ENCODE measurements at places on chromosomes 12 and 14. TPM values are rescaled to one million over a fixed set of nuclear protein-coding genes. Genes with fewer than 3 reads are reported as not detected.
A peak's percentile ranks its signal among the peaks of the same experiment; 100 is the strongest.

Gene CCDC38
- 0.07 TPM for total RNA-seq

DNA sequence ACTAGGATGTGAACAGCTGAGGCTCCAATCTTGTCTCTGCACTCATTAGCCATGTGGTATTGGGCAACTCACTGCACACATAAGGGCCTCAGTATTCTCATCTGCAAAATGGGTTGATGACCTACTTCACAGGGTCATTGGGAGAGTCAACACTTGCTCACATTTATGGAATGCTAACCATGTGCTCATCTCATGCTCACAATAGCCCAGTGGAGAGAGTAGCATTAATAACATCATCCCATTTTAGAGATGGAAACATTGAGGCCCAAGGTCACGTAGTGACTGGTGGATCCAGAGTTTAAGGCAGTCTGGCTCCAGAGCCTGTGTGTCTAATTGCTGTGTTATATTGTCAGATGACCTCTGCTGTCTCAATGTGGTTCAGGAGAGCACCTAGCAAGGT is 270.2 kb upstream of the SRRM4 start:
- no peak for DNase-seq

- no peak for DNase-seq
Observed at GRCh38 chr14:80608563-80608962, 333.0 kb downstream of the CEP128 start.

DNA sequence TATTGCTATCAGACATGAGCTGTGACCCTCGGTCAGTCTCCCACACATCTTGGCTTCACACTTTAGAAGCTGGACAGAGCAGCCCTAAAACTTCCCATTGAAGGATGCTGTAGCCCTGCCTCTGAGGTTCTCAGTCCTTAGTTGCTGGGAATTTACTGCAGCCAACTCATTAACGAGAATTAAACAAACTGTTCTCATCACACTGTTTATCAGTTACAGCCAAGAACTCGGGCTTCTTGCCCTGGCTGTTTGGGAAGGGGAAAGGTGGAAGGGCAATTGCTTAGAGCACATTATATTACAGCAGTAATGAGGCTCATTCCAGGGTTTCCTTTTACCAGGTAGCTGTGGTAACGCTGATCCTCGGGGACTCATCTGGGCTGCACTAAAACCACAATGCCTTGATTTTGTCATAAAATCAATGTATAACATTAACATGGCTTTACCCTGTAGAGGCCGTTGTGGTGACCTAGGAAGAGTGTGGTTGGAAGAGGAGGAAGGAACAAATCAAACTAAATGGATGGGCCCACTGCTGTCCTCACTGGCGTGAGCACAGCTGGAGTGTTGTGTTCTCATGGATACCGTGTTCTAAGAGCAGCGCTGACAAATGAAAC is 87.1 kb downstream of the GPR135 start:
- no peak for DNase-seq

GRCh38 chr12:75868501-75868900 is 163.1 kb downstream of the PHLDA1 start:
- peak; percentile 64 for DNase-seq

DNA sequence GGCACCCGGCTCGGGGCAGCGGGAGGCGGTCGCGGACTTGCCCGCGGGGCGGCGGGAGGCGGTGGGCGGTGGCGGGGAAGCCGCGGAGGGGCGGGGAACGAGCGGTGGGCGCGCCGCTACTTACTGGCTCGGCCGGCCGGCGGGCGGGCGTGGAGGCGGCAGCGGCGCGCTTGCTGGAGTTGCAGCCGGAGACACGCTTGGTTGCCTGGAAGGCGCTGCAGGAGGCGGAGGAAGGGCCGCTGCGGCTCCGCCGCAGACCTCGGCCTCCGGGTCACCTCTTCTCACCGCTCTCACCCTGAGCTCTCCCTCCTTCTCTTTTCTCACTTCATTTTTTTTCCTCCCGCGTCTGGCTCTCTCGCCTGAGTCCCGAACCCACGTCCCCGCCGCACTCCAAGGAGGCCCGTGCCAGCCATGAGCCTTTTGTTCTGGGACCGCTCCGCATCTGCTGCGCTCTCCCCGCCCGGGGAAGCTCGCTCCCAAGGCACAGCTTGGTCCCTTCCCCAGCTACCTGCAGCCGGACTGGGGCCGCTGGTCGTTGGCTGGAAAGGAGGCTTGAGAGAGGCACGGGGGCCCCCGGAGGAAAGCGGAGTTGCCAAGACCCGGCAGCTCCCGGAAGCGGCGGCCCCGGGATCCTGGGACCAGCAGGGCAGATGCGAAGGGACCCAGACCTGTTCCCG is 592 bp upstream of the KCNK10 start:
- no peak for DNase-seq

DNA sequence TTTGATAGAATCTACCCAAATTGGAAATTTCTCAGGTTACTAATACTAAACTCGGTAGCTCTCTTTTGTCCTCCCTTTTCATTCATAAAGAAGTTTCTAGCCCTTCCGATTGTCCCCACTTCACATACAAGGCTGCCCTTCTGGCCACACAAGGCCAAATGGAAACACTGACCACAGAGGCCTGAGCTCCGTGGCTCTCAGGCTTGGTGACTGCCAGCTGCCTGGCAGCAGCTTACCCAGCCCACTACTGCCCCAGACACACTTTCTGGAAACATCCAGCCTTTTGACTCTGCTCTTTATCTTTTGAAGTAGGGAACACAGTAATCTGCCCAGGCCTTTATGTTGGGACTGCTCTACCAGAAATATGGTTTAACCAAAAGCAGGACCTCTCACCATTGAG is 167.2 kb downstream of the GCH1 start:
- DNase-seq, result no peak

DNA sequence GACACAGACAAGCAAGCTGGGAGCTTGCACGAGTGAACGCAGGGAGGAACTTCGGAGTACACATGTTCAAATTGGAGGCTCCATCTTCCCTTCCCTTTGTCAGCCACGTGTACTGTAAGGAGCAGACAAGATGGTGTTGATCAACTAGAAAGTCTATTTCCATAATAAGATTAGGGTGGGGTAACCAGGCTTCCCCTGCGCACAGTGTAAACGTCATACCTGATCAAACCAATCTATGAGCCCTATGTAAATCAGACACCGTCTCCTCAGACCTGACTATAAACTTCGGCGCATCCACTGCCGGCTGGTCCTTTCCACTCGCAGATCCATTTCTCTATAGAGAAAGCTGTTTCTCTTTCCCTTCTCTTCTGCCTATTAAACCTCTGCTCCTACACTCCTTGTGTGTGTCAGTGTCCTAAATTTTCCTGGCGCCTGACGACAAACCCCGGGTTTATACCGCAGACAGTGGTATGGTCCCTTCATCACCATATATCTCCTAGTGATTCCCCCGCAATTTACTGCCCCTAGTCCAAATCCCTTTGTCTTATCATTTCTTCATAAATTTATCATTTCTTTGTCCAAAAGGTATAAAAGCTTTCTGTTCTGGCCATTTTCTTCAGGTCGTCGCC is 7.5 kb upstream of the ETFBKMT start:
- no peak for DNase-seq

DNA sequence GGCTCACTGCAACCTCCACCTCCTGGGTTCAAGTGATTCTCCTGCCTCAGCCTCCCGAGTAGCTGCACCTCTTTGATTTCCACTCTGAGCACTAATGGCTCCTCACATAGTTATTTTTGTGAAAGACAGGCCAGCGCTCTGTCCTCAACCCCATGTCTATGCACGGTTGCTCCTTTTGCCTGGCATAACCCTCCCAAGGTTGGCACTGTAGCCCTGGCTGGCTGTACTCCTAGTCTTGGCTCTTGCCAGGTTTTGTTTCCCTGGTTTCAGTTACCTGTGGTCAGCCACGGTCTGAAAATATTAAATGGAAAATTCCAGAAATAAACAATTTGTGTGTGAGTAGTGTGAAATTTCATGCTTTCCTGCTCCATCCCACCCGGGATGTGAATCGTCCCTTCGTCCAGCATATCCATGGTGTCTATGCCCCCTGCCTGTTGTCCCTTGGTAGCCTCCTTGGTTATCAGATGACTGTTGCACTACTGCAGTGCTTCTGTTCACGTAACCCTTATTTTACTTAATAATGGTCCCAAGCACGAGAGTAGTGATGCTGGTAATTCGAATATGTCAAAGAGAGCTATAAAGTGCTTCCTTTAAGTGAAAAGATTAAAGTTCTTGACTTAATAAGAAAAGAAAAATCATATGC is 12.3 kb upstream of the DCD start:
- no peak for DNase-seq

GRCh38 chr14:70027785-70028428 is 148.7 kb downstream of the SMOC1 start:
- DNase-seq, result no peak

- no peak for DNase-seq
Observed at GRCh38 chr12:117067638-117068037, 31.6 kb downstream of the TESC start.

- peak; percentile 86 for DNase-seq
Observed at GRCh38 chr12:28500373-28501024, 310.2 kb downstream of the CCDC91 start.

DNA sequence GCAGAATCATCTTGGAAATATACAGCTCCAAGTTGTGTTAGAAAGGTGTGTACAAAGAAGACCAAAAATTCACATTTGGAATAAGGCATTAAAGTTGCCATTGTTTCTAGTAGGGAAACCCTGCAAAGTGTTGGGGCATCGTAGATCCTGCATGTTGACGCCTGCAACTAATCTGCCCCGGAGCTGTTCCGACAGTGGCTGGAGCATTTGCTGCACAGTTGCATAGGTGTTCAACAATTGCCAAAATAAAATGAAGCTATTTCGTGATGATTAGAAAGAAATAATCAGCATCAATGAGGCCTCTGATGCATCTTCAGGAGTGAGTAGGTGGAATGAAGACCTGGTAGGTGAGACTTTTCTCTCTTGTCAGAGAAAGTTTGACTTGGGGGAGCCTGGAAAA is 47.3 kb downstream of the DAD1 start:
- DNase-seq, result no peak

- DNase-seq, result no peak
Observed at GRCh38 chr14:61568572-61569011, 126.7 kb upstream of the HIF1A start.

DNA sequence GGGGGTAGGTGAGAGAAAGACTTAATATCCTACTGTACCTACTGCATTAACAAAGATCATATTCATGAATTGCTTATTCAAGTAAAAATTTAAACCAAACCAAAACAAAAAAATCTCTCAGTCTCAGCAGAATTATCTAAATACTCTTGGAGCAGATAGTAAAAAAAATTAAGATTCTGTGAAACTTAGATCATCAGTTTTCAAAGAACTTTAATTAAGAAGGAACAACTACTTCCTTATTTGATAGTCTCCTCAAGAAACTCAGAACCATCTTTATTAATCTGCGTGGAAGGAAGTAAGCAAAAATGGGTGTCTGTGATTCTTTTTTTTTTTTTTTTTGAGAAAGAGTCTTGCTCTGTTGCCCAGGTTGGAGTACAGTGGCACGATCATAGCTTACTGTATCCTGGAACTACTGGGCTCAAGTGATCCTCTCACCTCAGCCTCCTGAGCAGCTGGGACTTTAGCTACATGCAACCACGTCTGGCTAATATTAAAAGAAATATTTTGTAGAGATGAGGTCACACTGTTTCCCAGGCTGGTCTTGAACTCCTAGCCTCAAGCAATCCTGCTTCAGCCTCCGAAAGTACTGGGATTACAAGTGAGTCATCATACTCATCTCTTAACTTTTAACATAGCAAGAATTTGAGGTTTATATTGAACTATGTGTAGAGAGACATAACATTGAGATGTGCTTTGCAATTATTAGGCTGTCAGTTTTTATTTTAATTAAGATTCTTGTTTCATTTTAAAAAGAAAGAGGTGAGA is 37.4 kb downstream of the GAS2L3 start:
- no peak for DNase-seq

DNA sequence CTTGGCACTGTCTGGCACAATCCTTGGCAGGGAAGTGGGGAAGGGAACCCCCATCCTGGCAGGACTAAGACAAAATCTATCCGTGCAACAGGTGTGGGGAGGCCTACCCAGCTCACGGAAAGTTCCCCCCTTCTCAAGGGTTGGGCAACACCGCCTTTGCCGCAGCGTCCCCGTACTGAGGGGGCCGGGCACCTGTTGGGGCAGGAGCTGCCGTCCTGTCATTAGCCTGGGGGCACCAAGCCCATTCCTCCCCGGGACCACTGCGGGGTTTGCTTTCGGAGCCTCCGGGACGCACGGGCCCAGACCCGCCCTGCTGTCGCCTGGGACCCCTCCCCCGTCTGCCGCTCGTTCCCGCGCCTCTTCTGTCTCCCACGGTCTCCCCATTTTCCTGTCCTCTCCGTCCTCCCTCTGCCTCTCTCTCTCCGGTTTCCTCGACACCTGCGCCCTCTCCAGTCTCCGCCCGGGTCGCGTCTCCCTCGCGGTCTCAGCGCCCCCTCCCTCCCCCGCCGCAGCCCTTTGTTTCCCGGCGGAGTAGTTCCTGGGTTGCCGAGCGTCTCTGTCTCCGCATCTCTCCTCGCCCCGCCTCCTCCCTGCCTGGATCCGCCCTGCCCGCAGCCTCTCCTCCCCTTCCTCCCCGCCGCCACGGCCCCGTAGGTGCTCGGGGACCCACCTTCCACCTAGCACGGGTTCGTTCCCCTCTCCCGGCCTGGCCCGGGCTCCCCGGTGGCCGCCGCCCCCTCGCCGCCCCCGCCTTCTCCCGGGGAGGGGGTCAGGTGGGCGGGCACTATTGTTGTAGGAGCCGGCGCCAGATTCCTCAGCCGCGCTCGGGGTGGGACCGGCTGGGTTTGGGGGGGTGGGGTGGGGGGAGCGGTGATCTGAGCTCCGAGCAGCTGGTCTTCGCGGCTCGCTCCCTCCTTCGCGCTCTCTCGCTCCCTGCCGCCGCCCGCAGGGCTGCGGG is at the start of gene CACNB3:
Gene CACNB3, plus strand, starts transcription at position 624 of the 958 bp plus-strand sequence. CDS start 434 bp downstream, outside the sequence.
- peak; percentile 32 for DNase-seq

- DNase-seq, result no peak
Observed at GRCh38 chr12:101799774-101800173, 31.0 kb downstream of the GNPTAB start.

All from astrocyte (in vitro differentiated cells and primary cell).